Esophagus squamous epithelium (tissue), 5 donors: ENCODE measurements at places on chromosomes 2 and 18.

DNA sequence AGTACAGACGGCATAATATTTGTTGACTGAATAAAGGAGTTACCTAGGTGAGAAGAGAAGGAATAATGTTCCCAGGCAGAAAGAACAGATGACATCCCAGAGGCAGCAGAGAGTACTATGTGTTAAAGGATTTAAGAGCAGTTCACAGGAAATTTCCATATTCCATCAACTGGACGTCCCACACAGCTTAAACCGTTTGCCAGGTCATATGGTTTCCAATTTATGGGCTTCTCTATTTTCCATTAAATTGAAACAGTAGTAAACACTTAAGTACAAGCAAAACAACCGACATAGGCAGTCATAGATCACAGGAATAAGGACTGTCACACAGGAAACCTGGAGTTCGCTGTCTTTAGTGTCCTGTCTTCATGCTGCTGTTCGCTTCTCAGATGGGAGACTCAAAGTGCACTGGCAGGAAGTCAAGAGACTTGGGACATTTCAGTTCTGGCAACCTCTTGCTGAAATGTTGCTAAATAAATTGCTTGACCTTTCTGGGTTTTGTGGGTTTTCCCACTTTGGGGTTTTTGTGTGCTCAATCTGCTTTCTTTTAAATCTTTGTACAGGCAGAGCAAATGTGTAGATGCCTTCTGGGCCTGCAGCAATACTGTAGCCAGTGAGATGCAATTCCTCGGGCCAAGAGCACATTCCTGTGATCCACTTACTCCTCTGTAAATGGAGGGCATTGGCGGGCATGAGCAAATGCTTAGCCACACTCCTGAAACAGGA lies 5.8 kb upstream of the PIEZO2 start:
- DNase-seq, result no peak

DNA sequence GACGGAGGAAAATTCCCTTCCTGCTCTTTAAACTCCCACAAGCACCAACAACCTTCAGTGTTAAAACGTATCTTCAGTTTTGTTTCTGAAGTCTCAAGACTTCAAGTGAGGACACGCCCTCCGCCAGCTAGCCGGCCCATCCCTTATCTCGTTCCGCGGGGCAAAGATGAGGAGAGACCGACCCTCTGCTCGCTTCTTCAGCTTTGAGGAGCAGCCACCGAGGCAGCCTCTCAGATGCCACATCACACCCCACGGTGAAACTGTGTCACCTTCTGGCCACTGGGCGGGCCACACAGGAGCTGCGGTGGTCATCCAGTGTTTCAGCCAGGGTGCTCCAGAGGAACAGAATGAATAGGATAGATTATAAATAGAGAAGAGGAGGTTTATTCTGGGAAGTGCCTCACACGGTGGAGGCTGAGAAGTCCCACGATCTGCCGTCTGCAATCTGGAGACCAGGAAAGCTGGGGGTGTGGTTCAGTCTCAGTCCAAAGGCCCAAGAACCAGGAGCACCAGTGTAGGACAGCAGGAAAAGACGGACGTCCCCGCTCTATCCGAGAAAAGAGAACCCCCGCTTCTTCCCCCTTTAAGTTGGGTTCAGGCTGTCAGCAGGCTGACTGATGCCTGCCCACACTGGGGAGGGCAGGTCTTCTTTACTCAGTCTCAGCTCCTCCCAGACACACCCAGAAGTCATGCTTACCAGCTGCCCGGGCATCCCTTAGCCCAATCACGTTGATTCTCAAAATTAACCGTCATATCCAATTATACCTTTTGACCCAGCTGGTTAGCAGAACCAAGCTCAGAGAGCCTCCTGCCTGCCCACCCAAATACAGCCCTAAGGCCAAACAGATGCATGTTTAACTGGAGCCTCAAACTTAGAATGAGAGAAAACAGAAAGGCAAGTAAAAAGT lies 399.7 kb upstream of the ID2 start:
- DNase-seq, result no peak

DNA sequence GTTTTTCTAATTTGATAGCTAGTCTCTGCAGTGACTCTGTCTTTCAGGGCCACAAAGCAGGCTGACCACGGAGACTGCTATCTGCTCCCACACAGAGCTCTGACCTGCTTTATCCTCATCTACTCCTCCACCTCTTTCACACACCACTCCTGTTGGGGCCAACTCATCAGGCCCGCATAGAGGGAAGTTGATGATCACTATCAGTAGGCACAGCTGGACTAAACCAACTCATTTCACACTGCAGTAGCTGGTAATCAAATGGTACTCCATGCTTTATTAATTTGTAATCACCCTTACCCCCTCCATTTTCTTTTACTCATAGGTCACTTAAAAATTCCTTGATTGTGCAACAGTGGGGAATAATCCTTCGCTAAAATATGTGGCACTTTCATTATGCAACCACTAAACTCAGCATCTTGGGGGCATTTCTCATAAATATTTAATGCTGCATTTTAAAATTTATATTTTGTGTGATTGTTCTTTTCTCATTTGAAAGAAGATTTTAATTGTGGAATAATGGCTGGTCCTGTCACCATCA lies 249.8 kb upstream of the GCFC2 start:
- no peak for DNase-seq

DNA sequence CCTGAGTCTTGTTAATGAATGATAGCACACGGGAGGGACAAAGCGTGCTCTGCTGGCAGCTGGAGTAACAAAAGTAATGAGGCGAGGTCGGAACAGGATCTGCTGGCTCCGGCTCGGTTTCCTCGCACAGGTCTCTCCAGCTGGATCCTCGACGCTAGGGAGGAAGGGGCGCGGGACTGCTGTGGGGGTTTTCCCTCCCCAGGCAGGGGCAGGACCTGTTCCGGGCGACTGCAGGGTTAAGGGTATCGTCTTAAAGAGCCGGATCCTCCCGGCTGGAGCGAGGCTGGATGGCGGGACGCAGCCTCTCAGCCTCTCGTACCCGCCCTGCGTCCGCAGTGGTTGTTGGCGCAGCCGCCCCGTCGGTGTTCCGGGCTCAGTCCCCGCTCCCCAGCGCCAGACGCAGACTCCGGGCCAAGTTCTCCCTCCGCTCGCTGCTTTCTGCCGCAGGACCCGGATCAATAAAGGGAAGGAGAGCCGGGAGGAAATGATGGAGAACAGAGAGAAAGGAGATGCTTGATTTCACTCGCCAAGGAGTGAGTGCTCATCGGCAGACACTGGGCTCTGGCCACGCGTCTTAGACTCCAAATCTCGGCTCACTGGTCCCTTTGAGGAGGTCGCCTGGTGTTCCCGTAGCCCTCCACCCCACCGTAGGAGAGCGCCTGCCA lies 1.1 kb upstream of the LIPG start:
- no peak for DNase-seq

- DNase-seq, result no peak
These were observed 7.8 kb upstream of the RAB12 start for GRCh38 chr18:8601277-8602032.

GRCh38 chr2:239156516-239157265 lies 244.1 kb downstream of the HDAC4 start:
- no peak for DNase-seq

GRCh38 chr2:239934571-239935171 lies 90.5 kb downstream of the NDUFA10 start:
- DNase-seq, result no peak

DNA sequence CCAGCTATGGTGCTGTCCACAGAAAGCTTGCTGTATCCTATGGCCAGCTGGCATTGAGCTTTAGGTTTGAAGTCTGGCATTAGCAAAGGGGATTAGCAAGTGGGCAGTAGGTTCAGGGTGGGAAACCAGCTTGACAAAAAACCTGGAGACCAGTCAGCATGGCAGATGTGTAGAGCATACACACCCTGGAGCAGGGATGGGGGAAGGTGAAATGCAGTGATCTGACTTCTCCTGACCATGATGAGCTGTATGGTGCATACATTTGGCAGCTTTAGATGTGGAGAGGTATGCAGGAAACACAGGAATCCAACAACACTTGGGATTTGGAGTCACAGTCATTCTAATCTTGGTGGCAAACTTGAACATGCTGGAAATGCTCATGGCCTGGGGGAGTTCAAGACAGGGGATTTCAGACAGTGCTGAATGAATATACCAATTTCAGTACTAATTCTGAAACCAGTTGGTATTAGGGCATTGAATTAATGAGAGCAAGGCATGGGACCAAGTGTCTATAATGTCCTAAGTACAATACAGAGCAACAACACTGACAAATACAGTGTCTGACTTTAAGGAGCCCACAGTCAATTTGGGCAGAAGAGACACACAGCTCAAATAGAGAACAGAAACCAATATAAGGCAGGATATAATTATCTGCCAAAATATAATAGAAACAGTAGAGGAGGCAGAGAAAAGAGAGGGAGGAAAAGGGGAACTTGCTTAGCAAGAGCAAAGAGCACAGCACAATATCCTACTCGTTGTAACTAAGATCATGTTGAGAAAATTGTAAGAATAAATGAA lies 11.8 kb downstream of the ARHGAP15 start:
- no peak for DNase-seq

DNA sequence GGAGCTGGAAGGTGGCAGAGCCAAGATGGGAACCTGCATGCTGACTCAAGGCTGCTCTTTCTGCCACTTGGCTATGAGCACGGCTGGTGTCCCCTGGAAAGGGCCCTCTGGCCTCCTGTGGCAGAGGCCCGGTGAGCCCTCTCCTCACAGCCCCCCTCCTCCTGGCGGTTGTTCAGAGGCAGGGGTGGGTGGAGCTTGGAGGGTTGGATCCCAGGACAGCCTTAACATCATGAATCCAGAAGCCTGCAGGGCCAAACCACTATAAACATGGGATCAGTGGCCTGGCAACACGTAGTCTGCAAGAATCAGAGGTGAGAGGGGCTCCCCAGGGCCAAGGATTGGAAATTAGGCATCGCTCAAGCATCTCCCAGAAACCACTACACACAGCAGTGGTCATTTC lies 48.5 kb upstream of the LOXHD1 start:
- DNase-seq, result no peak

DNA sequence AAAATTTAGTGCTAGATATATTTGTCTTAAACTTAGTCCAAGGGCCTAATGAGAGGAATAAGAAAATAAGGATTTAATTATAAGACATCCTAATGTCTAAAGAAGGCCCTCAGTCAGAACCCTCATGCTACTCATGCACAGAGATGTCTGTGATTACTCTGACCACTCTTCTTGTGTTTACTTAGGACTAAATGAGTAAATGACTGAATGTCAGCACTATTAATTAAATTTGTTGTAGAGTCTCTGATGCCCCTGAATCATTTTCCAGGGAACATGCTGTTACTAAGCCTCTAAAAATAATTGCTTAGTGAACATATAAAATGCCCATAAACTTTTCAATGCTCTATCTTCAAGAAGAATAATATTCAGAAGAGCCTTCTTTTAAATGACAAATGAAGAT lies 32.4 kb downstream of the GULP1 start:
- DNase-seq, result no peak

GRCh38 chr2:50840341-50841124 lies 191.4 kb downstream of the NRXN1 start:
- DNase-seq, result no peak

DNA sequence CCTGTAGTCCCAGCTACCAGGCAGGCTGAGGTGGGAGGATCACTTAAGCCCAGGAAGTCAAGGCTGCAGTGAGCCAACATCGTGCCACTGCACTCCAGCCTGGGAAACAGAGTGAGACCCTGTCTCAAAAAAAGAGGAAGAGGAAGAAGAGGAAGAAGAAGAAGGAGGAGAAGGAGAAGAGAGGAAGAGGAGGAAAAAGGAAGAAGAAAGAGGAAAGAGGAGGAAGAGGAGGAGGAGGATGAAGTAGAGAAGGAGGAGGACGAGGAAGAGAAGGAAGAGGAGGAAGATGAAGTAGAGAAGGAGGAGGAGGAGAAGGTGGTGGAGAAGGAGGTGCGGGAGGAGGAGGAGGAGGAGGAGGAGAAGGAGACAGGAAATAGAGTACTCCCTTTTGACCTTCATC lies 38.0 kb downstream of the CFAP210 start:
- no peak for DNase-seq

DNA sequence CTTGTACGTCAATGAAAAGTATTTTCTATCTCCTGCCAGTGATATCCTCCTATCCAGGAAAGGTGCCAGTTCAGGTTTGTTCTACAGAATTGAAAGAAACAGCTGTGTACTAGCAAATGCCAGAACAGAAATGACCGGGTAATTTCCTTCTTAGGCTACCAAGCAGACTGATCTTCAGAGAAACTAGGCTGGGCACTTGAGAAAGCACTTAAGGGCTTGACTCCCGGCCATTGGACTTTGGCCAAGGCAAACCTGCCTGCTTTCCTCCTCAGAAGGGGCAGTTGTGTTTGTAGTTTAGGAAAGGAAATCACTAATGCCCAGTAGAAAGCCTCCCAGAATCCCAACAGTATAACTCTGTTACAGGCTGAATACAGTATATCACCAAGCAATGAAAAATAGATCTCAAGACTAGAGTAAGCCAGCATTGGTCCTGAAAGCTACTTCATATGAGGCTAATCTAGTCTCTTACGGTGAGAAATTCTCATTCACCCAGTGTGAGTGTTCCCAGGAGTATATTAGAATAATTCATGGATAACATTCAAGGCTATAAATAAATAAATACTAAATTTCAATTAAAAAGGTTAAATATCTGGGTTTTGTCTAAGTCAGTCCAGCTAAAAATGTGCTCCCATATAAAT lies 43.0 kb upstream of the COL5A2 start:
- no peak for DNase-seq

GRCh38 chr18:28459587-28459986 lies 282.7 kb upstream of the CDH2 start:
- DNase-seq, result no peak

DNA sequence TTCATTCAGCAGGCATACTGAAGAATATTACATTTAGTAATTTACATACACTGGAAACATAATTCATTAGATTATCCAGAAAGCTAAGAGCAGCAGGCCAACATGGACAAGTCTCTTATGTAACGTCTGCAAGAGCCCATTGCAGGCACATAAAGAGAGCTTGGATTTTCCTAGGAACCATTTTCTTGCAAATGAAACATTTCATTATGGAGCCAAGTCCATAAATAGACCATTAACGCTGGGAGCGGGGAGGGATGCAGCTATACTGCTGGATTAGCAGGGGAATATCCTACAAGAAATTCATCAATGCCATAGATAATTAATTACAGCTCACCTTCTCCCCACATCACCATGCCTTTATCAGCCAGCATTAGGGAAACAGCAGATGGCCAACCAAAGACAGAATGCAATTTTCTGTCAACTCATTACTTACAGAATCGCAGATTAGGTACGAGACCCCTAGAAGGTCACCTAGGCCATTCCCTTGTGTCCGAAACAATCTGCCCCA lies 170.4 kb downstream of the C1D start:
- no peak for DNase-seq

DNA sequence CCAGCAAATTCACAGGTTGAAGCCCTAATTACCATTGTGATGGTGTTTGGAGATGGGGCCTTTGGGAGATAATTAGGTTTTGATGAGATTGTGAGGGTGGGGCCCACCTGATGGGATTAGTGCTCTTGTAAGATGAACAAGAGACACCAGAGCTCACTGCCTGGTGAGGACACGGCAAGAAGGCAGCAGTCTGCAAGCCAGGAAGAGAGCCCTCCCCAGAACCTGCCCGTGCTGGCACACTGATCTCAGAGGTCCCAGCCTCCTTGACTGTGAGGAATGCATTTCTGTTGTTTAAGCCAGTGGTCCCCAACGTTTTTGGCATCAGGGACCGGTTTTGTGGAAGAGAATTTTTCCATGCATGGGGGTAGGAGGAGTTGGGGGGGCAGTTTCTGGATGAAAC lies 240.7 kb downstream of the KLHL29 start:
- no peak for DNase-seq
